ENCODE measurements at places on chromosomes 16 and 17.

DNA sequence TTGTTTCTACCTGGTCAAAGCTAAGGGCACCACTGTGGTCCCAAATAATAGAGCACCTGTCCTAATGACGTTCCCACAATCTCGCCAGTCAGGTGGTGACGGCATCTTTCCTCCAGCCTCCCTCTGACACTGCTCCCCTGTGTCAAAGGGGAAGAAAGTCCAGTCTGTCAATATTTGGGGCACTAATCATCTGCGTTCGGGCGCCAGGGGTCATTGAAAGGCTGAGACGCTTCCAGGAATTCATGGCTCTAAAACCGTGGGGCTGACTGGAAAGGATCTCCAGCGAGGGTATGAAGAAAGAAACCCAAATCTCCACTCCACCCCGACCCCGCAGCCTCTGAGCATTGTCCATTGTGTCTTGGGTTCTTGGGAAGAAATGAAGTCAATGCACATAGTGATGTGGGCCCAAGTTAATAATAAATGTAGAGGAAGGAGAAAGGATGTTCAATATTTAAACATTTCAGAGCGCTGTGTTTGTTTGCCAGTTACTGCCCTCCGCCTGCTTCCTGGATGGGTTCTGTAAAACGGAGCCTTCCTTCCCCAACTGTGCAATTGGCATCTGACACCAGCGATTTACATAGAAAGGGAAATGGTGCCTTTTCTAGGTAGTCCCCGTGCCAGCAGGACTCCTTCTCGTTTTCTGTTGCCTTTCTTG, 103.2 kb downstream of the SOCS1 start:
- no peak for DNase-seq

DNA sequence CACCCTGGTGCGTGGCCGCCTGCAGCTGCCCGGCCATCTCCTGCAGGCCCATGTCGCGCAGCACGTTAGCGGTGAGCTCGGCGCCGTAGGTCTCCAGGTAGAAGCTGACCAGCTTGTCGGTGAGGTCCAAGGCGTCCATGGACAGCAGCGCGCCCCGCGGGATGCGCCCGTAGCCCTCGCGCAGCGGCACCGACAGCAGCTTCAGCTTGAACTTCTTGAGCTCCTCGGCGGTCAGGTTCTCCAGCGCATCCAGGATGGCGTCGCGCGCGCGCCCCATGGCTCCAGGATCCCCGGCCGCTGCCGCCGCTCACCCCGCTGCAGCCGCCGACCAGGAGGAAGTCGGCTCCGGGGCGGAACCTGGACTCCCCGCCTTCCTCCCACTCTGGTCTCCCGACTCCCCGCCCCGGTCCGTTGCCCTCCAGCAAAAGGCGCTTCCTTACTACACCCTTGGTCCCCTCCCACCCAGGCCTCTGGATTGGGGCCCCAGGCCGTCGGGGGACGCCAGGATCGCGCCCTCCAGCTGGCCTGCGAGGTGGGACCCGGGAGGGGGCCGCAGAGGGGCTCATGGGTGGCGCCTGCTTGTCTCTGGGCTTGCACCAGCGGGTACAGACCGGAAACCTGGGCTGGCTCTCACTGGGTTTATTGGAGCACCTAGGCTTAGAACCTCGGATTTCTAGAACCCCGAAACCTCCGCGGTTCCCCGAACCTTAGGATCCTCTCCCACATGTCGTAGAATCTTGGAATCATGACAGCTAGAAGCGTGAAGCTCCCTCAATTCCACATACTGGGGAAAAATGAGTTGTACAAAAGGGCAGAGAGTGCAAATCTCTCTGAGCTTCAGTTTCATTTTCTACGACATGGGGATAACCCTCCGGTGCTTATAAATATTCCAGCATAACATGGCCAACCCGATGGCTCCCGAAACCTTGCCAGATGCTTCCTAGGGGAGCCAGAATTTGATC, at the start of gene PYCARD:
Gene PYCARD, minus strand, starts transcription at position 347 of the 962 bp plus-strand sequence. Its CDS starts 70 bp downstream, at position 277.
- no peak for DNase-seq

GRCh38 chr16:81779536-81780320, 637 bp downstream of the PLCG2 start:
- DNase-seq, result no peak

GRCh38 chr16:10597187-10597601, 16.8 kb upstream of the EMP2 start:
- DNase-seq, result no peak

- no peak for DNase-seq
Measured at GRCh38 chr17:1060991-1061390, 64.1 kb downstream of the TIMM22 start.

Data from right renal pelvis (tissue), 4 donors.